NAMALWA (cell line): ENCODE measurements at places on chromosomes 13 and 19.

DNA sequence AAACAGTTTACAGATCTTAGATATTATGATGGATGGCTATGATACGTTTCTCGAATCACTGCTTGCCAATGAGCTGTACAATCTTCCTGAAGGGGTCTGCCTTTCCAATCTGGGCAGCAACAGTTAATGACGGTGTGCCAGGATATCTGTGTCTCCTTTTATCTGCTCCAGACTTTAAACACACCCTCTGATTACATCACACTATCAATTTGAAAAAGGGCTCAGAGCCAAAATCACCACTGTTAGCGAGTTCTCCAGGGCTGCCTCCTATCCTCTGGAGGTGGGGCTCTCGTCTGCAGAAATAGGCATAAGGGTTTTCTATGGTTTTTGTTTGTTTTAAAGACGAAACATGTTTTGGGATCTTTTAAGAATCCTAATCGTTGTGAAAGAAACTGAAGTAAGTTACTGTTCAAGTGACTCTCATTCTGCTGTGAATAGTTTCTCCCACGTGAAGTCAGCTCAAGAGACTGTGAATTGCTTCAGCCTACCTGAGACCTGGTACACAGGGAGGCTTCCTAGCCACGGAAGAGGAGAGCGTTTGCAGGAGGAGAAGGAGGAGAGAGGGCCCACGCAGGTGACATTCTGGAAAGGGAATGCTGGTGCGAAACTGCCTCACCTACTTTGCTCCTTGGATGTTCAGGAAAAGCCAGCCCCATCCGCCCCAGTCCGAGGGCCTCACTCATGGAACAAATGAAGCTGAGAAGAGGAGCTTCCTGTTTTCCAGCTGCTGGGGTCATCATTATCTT lies 15.2 kb upstream of the GJA3 start:
- DNase-seq = no peak

- DNase-seq = no peak
Observed at GRCh38 chr13:65719831-65720230, 1510.3 kb downstream of the PCDH9 start.

DNA sequence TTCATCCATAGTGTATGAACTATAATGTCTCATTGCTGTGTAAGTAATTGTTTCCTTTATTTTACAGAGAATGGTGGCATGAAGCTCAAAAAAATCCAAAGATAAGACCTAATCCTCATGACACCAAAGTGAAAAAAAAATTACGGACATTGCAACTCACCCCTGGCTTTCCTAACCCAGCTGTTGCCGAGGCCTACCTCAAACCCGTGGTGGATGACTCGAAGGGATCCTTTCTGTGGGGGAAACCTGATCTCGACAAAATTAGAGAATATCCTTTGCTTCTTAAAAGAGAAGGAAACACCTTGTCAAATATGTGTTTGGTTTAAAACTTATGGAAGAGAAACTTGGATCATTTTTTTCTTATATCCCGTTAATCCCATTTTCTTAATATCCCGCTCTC lies 26.3 kb downstream of the ERCC5 start:
- DNase-seq = no peak

DNA sequence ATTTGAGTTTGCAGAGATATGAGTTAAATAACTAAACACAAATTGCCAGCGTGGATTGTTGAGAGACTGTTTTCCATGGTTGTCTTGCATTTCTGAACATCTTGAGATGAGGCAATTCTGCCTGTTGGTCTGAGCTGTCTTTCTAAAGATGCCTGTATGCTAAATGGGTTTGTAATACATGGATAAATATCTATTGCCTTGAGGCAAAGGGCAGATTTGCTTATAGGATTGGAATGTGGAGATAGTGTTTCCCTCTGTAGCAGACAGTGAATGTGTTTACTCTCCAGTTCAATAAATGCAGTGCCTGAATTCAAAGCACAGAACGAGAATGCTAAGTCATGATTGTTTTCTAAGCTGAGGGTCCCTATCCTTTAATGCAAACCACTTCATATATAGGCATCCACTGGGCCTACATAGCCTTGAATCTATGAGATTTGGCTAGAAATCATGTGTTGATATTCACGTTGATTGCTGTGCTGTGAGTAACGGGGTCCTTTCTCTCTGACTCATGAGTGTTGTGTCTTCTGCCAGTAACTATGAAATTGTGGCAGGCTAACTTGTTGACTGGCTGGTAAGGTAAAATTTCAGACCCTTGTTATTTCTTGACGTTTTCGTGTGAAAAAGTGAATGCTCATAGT lies 2554.8 kb downstream of the PCDH9 start:
- DNase-seq = no peak

GRCh38 chr19:4550018-4550417 lies 9.5 kb downstream of the SEMA6B start:
- no peak for DNase-seq

- peak; percentile 97 for DNase-seq
Observed at GRCh38 chr19:54179921-54180461, 7.0 kb upstream of the TMC4 start.

GRCh38 chr13:111241006-111241755 lies 79.3 kb upstream of the TEX29 start:
- DNase-seq = no peak

DNA sequence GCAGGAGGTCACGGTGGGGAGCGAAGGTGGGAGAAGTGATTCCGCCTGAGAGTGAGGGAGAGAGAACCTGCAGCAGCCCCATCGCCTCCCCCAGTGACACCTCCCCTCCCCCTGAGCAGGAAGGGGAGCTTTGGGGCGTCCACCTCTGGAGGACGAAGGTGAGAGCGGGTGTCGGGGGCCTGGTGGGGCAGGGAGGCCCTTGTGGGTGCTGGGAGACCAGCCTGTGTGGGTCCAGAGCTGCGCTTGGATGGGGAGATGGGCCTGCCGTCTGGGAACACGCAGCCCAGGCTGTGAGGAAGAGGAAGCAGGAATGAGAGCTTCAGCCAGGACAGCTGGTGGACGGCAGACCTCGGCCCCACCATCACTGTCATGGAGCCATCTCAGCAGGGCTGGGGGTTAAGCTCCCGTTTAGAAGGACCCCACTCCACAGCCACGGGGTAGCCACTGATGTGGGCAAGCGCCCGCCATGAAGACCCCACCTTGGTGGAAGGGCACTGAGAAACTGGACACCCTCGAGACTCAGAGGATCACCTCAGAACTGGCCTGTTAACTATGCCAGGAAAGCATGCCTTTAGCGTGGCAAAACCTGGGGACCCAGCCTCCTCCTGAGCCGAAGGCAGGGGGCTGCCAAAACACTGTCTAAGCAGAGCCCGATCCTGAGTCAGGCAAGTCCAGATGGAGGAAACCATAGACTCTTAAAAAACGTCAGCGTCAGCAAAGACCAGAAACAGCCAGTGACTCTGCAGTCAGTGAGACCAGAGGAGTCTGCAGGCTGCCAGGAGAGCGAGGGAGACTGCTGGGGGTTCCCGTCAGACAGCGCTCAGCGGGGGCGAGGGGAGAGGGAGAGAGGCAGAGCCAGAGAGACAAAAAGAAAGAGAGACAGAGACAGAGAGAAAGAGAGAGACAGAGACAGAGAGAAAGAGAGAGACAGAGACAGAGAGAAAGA lies 6.4 kb upstream of the PROZ start:
- peak; percentile 43 for DNase-seq

DNA sequence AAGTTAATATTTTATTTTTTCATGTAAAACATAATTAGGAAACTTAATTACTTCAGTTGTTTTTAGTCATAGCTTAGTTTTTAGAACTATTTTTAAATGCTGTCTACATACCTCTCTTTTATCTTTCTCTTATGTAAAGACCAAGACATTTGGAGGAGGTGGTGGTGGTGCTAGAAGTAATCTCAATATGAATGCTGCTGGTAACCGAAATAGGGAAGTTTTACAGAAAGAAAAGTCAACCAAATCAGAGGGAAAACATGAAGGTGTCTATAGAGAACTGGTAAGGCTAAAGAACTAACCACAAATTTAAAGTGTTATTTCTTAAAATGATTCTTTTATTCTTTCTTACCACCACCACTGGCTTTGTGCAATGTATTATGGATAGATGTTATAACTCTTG lies 97.3 kb downstream of the TDRD3 start:
- DNase-seq = no peak

DNA sequence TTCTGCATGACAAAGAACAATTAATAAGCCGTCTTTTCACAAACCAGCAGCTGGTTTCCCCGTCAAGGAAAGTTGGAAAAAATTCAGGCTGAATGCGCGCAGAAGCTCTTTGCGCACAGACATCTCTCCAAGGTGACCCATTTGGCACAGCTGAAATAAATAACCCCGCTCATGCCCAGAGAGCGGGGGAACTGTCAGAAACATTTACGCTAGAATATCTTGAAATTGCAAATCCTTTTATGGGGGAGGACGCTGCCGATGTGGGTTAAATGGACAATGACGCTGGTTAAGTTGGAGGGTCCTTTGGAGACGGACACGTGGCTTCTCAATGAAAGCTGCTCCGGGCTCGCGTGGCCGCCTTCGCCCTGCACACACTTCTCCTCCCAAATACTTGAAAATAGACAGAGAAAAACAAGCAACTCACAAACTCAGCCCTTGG lies 30.6 kb downstream of the GSX1 start:
- DNase-seq = no peak

- DNase-seq = peak; percentile 77
Observed at GRCh38 chr19:7799640-7800355, 30.2 kb upstream of the EVI5L start.

DNA sequence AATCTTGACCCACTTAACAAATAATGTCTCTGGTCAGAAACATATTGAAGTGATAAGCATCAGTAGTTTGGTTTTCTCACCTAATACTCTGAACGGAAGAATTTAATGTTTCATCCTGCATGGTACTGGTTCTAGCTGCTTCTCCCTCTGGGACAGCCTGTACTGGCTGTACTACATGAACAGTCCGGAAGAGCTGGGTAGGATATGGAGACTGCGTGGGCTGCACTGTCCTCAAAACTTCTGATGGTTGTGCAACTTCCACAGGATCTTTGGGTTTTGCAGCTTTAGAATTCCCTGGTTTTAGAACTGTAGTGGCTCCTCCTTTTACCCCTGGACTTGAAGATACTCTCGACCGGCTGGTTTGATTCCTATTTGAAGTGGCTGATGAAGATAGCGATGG lies 78.3 kb downstream of the ELF1 start:
- DNase-seq = no peak

DNA sequence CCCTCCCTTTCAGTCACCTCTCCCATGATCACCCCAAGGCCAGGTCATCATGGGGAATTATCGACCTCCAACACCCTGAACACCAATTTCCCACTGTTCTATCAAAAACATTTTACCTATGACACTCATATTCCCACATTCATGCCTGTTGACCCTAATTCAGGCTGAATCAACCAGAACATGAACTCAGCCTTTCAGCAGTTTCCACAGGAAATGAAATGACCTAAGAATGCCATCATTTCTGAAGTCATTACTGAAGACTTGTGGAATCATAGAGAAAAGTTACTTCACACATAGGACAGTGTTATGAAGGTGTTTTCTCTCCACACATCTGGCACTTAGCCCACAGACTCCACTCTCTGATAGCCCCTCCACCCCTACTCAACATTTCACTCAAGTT lies 29.9 kb upstream of the FAM124A start:
- DNase-seq = no peak

DNA sequence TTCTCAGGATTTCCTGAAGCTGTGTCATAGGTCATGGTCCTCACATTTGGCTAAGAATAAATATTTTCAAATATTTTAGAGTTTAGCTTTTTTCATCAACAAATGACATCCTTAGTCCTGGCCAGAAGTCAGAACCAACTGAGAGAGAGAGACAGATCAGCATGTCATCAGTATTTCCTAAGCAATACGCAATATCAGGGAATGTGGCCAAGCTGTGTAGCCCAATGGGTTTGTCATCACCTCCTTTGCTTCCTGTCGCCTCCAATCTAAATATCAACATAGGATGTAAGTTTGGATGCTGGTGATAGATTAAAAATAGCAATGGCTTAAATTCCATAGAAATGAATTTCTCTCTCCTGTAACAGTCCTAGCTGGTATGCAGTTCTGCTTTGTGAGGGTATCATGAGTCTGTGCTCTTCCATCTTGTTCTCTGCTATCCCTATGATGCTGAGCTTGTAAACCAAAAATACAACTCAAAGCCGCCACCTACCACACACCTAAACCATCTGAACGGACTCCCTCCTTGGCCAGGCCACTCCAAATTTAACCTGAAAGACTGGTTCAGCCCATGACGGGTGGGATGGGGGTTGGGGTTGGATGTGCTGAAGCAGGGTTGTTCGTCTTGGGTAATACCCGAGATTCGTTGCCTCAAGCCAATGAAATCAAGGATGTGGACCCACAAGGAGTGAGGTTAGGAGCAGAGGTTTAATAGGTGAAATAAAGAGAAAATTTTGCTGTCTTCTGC lies 10.0 kb upstream of the IGSF23 start:
- DNase-seq = no peak

- DNase-seq = no peak
Observed at GRCh38 chr13:24218338-24218737, 57.8 kb downstream of the SPATA13 start.

DNA sequence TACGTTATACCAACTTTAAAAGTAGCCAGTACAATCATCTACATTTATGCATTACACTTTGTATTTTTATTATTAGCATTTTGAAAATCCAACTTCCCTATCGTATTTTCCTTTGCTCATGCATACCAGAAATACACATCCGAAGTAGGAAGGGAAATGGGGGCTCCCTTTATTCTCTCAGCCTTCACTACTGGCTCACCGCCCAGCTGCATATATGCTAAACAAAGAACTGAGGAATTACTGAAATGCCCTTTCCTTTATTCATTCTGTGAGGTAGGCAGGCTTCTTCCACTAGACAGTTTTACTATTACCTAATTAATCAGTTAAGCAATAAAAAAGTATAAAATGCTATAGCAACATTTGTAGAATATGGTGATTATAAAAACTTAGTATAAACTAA lies 291.6 kb downstream of the KLF12 start:
- no peak for DNase-seq

- no peak for DNase-seq
Observed at GRCh38 chr13:35917252-35917941, 213.8 kb downstream of the DCLK1 start.

DNA sequence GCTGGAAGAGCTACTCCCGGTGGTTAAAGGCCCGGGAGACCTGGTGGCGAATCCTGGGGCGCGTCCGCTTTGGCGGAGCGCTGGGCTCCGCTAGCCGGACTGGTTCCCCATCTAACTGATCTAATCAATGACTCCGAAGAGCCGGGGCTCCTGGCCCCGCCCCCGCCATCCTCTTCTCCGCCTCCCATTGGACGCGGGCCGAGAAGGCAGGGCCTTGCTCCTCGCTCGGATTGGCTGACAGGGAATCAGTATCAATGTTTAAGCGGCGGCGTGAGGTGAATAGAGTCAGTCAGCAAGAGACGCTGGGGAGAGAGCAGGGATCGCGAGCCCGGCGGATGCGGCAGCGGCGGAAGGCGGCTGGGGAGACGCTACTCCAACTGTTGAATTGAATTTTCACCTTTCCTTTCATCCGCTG lies 1.7 kb upstream of the PCDH17 start:
- DNase-seq = no peak
